Stomach (tissue), 19 donors: ENCODE measurements at places on chromosomes 2 and 18.

- DNase-seq = no peak
- no peaks in the 10 kb centered on the region for H3K36me3 ChIP-seq
- no peak overlapping the region for H3K27ac ChIP-seq
- H3K27me3 ChIP-seq = no peaks in the 10 kb centered on the region
- H3K4me3 ChIP-seq = no peak overlapping the region
These were observed 109.9 kb upstream of the MEIS1 start for GRCh38 chr2:66324909-66325528.

DNA sequence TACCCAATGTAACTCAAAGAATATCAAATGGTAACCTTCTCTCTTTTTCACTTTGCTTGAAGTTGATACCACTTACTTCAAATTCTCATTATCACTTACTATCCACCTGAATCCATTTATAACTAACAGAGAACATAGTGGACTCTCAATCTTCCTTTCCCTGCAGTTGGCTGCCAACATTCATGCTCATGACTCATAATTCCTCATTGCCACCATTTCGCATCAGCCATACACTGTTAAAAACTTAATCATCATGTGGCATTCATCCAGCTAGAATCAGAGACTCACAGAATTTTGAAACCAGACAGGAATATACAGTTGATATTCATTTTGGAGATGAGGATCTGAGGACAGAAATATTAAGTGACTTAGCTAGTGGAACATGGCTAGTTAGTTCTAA, 56.8 kb downstream of the SLC4A10 start:
- H3K27ac ChIP-seq = no peak overlapping the region
- H3K27me3 ChIP-seq = no peaks in the 10 kb centered on the region
- H3K36me3 ChIP-seq = no peaks in the 10 kb centered on the region
- no peaks in the 10 kb centered on the region for H3K4me1 ChIP-seq
- no peak for DNase-seq
- no peak overlapping the region for H3K4me3 ChIP-seq

GRCh38 chr2:137190411-137191195, 425.3 kb downstream of the THSD7B start:
- H3K4me1 ChIP-seq = no peaks in the 10 kb centered on the region
- H3K27ac ChIP-seq = no peak overlapping the region
- no peaks in the 10 kb centered on the region for H3K36me3 ChIP-seq
- no peaks in the 10 kb centered on the region for H3K27me3 ChIP-seq
- no peak overlapping the region for H3K4me3 ChIP-seq
- DNase-seq = no peak

GRCh38 chr2:198168651-198169050, 364.3 kb downstream of the PLCL1 start:
- H3K27me3 ChIP-seq = no peaks in the 10 kb centered on the region
- H3K4me1 ChIP-seq = no peaks in the 10 kb centered on the region
- DNase-seq = no peak
- H3K36me3 ChIP-seq = no peaks in the 10 kb centered on the region
- no peak overlapping the region for H3K27ac ChIP-seq
